ENCODE measurements at places on chromosomes 16 and 17. TPM values are rescaled to one million over a fixed set of nuclear protein-coding genes. Genes with fewer than 3 reads are reported as not detected.

DNA sequence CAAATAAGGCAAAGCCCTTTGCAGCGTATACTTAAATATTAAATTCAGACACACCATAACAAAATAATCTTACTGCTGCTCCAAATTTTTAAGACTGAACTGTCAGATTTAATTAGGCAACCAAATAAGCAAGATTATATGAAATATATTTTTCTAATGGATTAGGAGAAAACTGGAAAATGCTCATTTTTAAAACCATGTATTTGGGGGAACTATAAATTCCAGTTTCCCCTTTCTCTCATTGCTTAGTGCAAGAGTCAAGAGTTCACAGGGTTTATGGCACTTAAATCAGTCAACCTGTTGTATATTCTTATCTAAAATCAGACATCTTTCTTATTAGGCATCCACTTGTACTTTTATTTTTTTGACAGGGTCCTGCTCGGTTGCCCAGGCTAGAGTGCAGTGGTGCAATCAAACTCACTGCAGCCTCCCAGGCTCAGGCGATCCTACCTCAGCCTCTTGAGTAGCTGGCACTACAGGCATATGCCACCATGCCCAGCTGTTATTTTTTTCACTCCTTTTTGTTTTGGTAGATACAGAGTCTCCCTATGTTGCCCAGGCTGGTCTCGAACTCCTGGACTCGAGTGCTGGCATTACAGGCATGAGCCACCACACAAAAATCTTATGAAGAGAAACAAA is 2.1 kb upstream of the KANSL1 start:
- DNase-seq = no peak

SLC22A31 gene
- total RNA-seq = 0.44 TPM

DNA sequence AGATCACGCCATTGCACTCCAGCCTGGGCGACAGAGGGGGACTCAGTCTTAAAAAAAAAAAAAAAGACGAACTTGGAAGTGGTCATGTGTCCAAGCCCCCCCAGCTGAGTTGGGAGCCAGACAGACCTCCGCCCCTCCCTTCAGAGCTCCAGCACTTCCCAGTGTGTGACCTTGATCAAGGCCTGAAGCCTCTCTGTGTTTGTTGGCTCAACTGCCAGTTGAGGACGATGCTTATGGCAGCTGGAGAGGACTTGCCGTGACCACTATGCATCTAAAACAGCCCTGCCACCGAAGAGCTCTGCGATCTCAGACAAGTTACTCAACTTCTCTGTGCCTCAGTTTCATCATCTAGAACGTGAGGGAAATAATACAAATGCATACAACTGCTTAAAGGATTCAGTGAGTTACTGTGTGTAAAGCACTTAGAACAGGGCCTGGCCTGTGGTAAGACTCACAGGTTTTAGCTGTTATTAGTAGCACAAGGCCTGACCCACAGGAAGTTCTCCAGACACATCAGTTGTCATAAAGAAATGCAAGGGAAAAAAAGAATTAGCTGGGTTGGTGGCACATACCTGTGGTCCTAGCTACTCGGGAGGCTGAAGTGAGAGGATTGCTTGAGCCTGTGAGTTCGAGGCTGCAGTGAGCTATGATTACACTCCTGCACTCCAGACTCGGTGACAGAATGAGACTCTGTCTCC is 7.0 kb upstream of the IL27 start:
- DNase-seq = no peak

DNA sequence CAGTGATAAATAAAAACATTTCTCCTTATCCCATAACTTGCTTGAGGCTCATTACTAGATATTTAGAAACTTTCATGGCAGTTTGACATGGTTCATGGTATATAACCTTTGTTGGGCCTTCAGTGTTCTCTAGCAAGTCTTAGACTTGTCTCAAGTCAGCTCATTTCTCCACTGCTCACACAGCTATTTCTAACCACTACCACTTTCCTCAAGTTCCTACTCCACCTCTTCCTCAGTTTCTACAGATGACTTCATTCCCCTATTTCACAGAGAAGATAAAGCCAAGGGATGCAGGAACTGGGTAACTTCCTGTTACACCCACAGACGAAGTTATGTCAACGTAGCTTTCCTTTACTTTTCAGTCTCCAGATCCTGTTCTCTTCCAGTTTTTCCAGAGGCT is 23.2 kb downstream of the NLK start:
- no peak for DNase-seq

DNA sequence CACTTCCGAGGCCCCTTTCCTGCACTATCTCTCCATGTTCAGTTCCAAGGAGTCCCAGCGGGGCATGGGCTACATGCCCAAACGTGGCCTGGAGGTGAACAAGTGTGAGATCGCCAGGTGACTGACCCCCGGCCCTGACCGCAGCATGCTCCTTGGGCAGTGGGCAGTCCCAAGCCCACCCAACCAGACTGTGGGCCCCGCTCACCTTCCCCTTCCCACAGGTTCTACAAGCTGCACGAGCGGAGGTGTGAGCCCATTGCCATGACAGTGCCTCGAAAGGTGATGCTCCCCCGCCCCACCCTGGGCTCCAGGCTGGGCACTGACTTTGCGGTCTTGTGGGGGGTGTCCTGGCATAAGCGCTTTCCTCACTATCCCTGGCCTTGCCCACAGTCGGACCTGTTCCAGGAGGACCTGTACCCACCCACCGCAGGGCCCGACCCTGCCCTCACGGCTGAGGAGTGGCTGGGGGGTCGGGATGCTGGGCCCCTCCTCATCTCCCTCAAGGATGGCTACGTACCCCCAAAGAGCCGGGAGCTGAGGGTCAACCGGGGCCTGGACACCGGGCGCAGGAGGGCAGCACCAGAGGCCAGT is 4.7 kb downstream of the CORO1A start:
- no peak for DNase-seq

MYH2 gene
- total RNA-seq = not detected

TAF15 gene
- total RNA-seq = 232 TPM

DNA sequence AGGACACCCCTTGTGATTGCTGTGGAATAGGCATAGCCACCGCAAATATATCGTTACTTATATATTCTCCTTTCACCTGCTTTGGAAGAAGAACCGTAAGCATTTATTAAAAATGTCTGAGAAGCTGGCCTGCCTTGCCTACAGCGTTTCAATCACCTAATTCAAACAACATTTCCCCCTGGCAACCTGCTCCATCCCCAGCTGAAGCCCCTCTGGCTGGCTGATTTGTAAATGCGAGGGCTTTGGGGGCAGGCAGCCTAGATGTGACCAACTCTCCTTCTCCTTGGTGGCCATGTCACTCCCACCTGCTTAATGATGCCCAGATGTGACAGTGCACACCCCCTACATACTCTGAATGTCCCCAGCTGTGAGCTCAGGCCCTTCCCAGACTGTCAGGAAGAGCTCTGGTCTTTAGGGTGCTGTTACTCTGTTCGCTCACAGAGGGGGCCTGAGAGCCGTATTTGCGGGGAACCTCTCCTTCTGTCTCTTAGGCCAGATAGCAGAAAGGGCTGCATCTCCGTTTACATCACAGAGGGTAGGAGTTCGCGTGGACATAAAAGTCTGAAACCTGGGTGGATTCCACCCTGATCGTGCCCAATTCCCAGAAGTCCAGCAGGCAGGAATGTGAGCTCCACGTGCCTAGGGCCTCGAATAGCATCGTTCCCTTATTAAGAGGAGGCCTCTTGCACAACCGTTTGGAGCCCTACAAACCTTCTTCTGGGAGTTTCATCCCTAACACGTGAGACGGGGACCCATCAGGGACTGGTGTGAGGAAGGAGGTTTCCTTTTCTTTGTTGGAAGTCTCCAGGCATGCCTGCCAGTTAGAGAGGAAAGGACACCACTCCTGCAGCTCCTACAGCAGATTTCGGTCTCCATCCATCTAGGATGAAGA is 2.4 kb upstream of the SDK2 start:
- DNase-seq = no peak

DNA sequence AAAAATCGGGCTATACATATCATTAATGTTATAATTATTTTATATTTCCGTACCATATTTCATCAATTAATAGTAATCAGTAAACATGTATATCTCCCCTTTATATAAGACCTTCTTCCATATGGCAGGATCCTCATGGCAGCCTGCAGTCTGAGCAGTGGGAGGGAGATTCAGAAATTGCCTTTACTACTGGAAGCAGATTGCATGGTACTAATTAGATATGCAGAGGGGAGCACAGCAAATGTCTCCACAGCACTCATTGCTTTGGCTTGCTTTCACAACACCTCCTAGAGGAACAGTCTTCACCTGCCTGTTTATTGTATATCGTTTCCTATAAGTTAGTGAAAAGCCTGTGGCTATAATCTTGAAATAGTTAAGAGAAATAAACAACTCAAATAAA is 585.8 kb upstream of the GOT2 start:
- DNase-seq = no peak

DNA sequence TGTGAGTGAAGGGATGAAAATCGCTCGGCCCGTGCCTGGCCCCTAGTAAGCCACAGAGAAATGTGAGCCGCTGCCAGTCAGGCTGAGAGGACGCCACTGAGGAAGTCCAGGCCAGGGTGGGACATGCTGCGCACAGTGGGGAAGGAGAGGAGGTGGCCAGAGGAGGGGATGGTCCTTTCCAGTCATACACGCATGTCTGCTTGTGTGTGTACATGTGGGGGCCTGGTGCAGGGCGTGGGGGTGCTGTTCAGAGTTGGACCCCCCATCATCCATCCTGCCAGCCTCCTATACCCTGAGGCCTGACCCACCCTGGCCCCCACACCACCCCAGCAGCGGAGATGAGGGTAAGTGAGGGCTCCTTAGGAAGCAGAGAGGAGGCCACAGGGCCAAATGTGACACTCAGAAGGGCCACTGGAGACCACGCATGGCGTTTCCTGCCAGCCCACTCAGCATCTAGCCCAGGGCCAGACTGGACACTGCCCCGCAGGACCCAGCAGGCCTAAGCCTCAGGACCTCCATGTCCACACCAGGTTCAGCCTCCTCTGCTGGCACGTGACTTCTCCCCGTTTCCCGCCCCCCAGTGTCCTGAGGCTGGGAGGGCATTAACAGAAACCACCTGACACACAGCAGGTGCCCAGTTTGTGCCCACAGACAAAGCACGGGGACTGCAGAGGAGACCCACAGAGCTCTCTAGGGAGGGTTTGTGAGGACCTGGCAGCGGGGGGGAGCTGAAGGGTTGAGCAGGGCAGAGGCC is 7.0 kb downstream of the DOC2A start:
- DNase-seq = no peak

DNA sequence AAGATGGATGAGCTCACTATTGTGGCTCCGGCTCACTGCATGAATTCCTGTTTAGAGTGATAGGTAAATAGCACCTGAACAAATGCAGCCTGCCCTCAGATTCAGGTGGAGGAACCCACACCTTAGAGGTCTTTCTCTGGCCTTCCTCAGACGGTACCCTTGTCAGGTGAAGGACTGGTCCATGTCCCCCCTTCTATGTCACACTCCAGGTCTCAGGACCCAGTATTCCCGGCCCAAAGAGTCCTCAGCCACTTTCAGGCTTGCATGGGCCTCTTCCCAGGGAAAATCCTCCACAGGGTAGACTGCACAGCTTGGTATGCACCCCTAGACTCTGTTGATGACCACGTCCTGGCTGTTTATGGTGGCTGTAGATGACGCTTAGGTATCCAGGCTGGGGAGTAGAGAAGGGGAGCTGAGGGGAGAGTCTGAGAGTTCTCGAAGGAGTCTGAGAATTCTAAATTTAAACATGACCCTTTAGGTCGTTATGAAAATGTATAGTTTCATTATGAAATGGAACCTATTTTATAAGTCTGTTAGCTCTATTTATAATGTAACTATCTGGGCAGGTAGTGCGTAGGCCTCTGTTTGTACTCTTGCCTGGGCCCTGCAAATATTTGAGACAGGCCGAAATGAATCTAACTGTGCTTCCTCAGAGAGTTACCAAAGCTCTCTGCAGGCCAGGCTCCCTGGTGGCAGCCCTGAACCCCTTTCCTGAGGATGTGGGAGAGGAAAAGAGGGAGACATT is 32.5 kb upstream of the CCR7 start:
- no peak for DNase-seq

GRCh38 chr17:15309236-15309635 is 32.2 kb downstream of the TEKT3 start:
- no peak for DNase-seq

- no peak for DNase-seq
Measured at GRCh38 chr17:46882666-46883065, 31.3 kb downstream of the WNT9B start.

DNA sequence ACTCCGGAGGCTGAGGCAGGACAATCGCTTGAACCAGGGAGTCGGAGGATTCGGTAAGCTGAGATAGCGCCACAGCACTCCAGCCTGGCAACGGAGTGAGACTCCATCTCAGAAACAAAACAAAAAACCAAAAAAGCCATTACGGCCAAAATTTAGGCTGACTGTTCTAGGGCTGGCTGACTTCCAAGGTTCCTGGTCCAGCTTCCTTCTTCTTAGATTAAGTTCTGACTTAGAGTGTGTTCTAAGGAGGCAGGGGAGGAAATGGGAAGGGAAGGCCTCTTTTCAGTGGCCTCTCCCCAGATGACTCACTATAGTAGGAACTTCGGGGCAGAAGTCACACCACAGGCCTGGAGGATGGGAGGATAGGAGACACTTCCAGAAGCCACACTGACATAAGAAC is 27.7 kb upstream of the CLEC18B start:
- no peak for DNase-seq

GRCh38 chr17:28841901-28842281 is 699 bp downstream of the FAM222B start:
- DNase-seq = no peak

- DNase-seq = no peak
Measured at GRCh38 chr16:61432421-61432820, 603.8 kb downstream of the CDH8 start.

PRAC2 gene
- total RNA-seq = not detected

Data from CD4-positive, alpha-beta memory T cell (primary cell).